HT-29 (cell line): ENCODE measurements at places on chromosomes 5 and 9. TPM values are rescaled to one million over a fixed set of nuclear protein-coding genes. Genes with fewer than 3 reads are reported as not detected.

Gene UNC13B
- total RNA-seq: 11.8 and 13.3 TPM in 2 replicates

Gene NTNG2
- total RNA-seq: not detected in 2 replicates

GRCh38 chr5:16995372-16995771 is 59.3 kb upstream of the MYO10 start:
- no peak for DNase-seq

GRCh38 chr5:179852993-179853547 is 5.5 kb downstream of the MRNIP start:
- DNase-seq: no peak

- DNase-seq: no peak
These were observed 4.9 kb upstream of the SURF6 start for GRCh38 chr9:133340916-133341315.

Gene ASPN
- total RNA-seq: not detected in 2 replicates

GRCh38 chr9:14391620-14392019 is 77.7 kb upstream of the NFIB start:
- DNase-seq: peak; percentile 68

Gene NUTM2F
- not detected in 2 replicates for total RNA-seq

GRCh38 chr5:150368526-150368925 is 11.0 kb downstream of the TCOF1 start:
- DNase-seq: no peak

DNA sequence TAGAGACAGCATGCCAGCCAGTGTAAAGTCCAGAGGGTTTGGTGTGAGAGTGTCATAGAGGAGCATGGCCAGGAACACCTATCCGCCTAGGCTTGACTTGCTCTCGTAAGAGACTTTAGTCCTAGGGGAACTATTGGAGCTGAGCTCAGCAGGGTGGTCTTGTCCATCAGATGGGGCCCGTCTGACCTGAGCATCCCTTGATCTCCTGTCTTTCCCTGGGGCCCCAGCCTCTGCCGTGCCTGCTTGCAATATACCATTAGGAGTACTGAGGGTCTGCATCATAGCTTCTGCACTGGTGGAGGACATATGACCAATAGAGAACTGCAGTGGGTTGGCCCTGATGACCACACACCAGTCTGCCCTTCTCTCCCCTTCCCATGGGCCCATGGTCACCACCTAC is 251.0 kb downstream of the TUSC1 start:
- no peak for DNase-seq

- no peak for DNase-seq
These were observed 15.8 kb downstream of the PTPA start for GRCh38 chr9:129126749-129127618.

DNA sequence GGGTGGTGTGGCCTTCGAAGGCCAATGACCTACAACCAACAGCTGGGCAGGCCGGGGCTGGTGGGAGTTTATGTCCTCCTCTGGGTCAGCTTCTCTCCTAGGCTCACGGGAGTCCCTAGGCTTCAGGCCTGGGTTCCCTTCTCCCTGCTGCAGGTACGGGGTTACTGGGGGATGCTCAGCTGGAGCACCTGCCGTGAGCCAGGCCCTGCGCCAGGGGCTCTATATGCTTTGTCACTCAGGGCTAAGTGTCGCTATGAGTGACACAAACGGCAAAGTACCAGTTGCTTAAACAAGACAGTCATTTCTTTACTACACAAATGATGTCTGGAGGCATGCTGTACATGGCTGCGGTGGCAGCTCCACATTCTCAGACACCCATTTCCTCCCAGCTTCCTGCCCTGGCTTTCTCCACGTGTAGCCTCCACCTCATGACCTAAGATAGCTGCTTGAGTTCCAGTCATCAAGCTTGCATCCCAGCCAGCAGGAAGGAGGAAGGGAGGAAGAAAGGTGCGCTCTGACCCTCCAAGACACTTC is 22.5 kb upstream of the NINJ1 start:
- DNase-seq: no peak

- peak; percentile 92 for DNase-seq
These were observed 11.2 kb downstream of the IER5L start for GRCh38 chr9:129166623-129167557.
